ENCODE measurements at places on chromosomes 4 and X.
A peak's percentile ranks its signal among the peaks of the same experiment; 100 is the strongest.

- DNase-seq = no peak
Observed at GRCh38 chr4:93891244-93891643, 62.7 kb downstream of the ATOH1 start.

- peak; percentile 63 for DNase-seq
Observed at GRCh38 chr4:145799223-145799622, 119.3 kb downstream of the C4orf51 start.

- DNase-seq = no peak
Observed at GRCh38 chr4:158965226-158965625, 137.7 kb upstream of the RAPGEF2 start.

GRCh38 chrX:131646106-131646505 is 102.2 kb downstream of the OR13H1 start:
- no peak for DNase-seq

DNA sequence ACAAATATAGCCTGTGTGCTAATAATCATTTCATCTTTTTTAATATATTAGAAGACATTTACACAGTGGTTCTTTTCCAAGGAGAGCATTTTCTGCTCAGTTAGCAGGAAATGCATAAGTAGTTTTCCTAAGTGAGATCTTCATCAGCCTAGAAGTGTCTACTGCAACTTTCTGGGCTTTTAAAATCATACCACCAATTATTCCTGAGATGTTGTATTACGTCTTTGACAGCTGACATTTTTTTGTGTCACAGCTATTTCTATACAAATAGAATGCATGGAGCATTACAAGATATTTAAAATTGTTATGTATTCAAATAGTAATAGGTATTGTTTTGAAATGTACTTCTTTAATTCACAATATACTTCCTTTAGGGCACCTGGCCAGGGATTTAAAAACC is 158.0 kb downstream of the GRID2 start:
- no peak for DNase-seq

DNA sequence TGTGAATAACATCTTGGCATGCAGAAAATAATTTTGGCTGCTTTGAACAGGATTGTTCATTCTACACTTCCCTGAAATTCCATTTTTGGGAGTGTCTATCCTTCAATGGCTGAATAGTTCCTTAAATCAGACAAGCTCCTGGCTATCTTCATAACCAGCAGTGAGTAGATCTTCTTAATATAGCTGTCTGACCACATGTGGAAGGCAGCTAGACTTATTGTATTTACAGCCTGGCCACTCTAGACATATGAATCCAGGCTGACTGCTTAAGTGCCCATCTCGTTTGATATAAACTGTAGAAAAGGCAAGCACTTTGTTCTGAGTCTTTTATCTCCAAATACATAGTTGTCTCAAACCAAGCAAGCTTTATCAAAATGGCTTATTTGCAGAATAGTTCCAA is 40.0 kb downstream of the PWWP3B start:
- no peak for DNase-seq

GRCh38 chr4:13857800-13858199 is 230.3 kb upstream of the BOD1L1 start:
- no peak for DNase-seq

GRCh38 chr4:140296335-140297220 is 76.9 kb upstream of the SCOC start:
- no peak for DNase-seq

GRCh38 chr4:148355442-148356123 is 86.6 kb downstream of the NR3C2 start:
- DNase-seq = no peak

DNA sequence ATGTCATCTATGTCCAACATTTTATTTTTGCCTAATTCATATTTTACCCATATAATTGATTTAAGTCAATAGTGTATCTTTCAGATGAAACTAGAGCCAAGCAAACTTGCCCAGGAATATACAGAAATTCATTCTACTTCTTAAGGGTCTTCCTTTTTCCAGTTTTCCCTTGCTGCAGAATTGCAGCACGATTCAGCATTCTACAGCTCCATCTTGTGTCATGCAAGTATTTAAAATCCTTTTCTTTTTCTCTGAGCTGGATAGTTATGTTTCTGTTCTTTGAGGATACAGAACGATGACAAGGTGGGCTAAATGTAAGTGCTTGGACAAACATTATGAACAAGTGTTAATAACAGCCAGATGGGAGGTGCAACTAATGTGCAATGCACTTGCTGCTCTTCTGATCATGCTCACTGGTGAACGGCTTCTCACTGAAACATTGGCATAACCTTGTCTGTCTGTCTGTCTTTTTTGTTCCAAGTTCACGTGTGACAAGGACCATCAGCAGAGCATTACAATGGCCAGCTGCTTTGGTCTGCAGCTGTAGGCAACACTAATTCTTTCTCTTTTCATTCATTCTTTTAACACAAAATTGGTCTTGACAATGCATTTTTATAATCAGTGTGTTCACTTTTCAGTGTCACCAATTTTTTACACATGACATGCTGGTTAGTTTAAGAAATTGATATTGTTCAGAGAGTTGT is 1821.7 kb downstream of the ARAP2 start:
- no peak for DNase-seq

DNA sequence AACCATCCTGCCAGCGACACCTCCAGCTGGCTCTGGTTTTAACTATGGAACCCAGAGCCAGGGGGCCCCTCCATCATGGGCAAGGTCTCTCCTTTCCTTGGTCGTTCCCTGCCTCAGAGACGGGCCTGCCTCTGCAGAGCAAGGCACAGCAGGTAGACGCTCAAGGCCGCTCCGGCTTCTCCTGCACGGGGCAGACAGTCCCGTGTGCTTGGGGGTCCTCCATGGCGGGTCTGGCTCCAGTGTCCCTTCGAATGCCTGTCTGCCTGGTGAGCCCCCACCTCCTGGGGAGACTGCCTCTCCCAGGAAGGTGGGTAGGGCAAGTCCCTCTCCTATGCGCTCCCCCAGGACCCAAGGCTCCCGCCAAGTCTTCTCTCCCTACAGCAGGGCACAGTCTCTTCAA is 71.5 kb downstream of the ACOX3 start:
- DNase-seq = no peak

- no peak for DNase-seq
Observed at GRCh38 chr4:37799941-37800554, 26.4 kb upstream of the PGM2 start.

DNA sequence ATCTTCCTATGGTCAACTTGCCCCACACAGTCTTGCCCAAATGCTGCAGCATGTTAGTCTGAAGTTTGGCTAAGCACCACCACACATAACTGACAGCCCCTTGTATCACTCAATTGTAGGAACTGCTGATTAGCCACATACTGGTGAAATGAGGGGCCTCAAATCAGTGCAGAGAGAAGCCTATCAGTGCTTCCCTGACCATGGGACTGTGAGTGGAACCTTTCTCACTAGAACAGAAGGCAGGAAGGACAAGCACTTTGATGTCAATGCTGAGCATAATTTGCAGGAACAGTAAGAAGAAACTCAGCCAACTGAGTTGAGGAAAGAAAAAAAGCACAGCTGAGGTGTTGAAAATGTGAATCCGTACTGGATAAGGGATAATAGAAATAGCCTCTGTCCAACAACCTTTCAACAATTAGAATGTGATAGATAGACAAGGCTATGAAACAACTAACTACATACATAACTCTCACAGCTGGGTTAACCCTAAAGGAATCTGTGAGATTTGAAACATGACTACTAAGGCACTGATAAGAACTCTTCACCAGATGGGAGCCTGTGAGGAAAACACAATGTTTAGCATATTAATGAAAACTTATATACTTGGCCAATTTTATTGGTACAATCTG is 136.6 kb upstream of the SH3RF1 start:
- DNase-seq = no peak

- DNase-seq = no peak
Observed at GRCh38 chrX:136692271-136692670, 44.3 kb downstream of the CD40LG start.

GRCh38 chrX:261919-262352 is 19.2 kb upstream of the PLCXD1 start:
- no peak for DNase-seq

DNA sequence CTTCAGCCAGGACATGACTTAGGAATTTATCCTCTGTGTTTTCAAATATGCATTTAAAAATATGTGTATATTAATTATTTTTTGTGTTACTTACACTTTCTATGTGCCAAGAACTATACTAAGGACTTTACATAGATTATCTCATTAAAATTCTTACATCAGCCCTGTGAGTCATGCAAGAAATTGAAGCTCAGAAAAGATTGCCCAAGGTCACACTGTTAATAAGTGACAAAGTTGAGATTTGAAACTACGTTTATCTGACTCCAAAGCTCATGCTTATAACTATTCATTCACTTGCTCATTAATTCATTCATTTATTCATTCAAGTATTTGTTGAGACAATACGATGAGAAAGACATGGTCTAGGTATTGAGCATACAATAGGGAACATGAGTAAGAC is 62.9 kb upstream of the CHRDL1 start:
- DNase-seq = no peak

GRCh38 chrX:135416546-135416945 is 5.2 kb upstream of the SMIM10L2A start:
- DNase-seq = no peak

- DNase-seq = no peak
Observed at GRCh38 chrX:110944311-110944750, 148.7 kb upstream of the CHRDL1 start.

DNA sequence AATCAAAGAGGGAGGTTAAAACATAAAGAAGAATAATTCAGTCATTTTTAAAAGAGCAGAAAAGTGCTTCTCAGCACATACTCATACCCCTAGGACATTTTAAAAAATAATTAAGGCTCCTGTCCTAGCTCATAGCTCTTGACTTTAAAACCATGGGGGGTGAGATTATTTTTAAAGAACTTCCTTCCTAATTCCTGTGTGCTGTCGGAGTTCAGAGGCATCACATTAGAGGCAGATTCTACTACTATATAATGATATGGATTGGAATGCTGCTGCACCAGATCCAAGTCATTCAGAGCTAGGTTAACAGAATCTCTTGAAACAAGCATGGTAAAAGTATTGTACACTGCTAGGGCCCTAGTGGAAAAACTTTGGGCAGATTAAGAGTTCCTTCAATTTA is 456.5 kb upstream of the ADGRL3 start:
- no peak for DNase-seq

GRCh38 chrX:9534686-9535085 is 69.8 kb downstream of the TBL1X start:
- no peak for DNase-seq

DNA sequence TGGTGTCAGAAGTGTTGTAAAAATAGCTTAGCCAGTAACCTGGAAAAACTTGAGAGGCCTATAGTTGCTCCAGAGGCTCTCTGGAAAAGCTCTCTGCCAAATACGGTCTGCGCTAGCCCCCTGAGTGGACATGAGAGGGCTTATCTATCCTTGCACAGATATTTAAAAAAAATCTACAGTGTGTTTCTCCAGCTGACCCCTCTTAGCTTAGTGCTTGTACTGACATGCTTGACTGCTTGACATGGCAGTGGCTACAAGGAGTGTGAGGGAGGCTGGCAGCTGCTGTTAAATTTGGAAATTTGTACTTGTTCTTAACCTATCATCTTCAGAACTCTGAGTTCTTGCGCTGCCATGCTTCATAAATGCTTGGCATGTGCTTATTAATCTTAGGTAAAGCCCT is 229.2 kb downstream of the RBMX2 start:
- DNase-seq = no peak

DNA sequence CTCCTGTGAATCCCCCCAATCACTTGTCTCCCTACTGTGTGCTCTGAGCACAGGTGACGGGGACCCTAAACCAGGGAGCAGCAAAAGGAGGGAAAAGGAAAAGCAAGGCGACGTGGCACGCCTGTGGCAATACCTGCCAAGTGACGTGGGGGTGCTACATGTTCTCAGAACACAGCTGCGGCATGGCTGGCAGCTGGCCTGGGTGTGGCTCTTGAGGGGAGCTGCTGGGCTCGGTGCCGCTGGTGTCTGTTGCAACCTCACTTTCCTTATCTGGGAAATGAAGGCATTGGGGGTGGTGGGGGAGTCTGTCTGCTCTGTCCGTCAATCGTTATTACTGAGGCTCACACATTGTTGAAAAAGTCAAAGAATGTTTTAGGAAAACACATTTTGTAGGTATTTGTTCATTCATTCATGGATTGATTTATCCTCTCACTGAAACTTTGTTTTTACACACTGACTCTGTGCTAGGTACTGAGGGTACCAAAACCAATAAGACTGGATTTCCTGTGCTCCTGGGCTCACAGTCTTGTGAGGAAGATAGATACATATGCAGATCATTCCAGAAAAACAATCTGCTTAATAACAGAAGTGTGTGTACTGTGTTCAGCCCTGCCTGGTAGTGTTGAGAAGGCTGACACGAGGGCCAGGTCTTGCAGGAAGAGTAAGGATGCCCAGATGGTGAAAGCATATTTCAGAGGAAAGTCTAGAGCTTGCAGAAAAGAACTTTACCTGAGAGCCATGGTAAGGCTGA is 217.6 kb downstream of the PTTG2 start:
- DNase-seq = no peak

- no peak for DNase-seq
Observed at GRCh38 chrX:101729986-101730385, 70.3 kb upstream of the ARMCX2 start.

DNA sequence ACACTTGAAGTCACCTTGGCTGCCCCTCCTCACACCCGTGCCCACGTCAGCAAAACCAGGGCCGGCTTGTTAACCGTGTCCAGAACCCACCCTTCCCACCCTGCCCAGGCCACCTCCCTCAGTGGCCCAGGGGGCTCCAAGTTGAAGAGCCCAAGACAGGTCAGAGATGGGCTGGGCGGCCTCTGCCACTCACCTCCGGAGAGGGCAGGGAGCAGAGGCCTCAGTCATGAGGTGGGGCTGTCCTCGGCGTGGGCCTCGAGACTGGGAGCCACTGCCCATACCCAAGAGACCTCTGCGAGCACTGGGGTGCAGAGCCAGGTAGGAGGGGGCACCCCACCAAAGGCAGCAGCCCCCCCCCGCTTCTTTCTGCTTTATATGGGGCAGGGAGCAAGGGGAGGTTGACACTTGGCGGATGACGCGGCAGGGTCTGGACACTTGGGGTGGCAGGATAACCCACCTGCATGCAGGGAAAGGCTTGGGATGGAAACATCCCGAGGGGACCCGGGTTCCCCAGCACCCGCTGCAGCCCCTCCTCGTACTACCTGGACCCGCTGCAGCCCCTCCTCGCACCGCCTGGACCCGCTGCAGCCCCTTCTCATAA is 38.0 kb upstream of the SPON2 start:
- DNase-seq = no peak

- DNase-seq = no peak
Observed at GRCh38 chr4:94480362-94480951, 28.7 kb downstream of the PDLIM5 start.

DNA sequence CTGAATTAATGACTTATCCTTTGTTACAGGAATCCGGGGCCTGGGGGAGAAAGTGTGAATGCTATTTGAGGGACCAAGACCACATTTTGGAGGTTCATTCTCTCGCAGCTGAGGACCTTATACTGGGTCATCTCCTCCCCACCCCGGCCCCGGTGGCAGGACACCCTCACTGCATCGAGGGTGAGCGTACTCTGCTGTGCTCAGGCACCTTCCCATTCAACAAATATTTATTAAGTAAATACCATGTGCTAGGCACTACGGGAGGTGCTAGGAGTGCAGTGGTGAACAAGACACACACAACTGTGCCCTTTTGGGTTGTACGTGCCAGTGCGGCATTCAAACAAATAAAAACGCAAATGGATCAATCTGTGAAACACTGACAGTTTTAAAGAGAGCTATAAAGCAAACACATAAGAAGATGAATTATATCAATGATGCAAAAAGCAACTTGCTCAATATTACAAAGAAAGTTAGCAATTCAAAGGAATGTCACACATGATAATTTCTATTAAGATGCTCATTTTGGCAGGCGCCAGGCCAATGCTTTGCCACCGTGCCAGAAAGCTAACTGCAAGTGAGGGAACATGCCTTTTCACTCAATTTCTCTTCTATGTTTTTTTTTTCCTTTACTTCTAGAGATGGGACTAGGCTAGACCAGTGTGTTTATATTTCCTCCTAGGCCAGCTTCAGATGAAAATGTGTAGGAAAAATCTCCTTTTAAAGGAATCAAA is 24.6 kb downstream of the ADGRG2 start:
- no peak for DNase-seq

Data from suppressor macrophage treated with lipopolysaccharide for 1 hour (primary cell).